Suprapubic skin (tissue), 4 donors: ENCODE measurements at places on chromosomes 11 and 22. TPM values are rescaled to one million over a fixed set of nuclear protein-coding genes. Genes with fewer than 3 reads are reported as not detected.
A peak's percentile ranks its signal among the peaks of the same experiment; 100 is the strongest.

The MYOD1 gene
- total RNA-seq, result not detected

The CLTCL1 gene
- 11.2 TPM for total RNA-seq

The CBL gene
- 17.4 TPM for total RNA-seq

The OTOG gene
- not detected for total RNA-seq

The OR10D3 gene
- total RNA-seq, result not detected

The CRYBA4 gene
- not detected for total RNA-seq

The ACTN3 gene
- not detected for total RNA-seq

The THYN1 gene
- 31.7 TPM for total RNA-seq

The RASSF10 gene
- 7.1 TPM for total RNA-seq

The PTGDR2 gene
- not detected for total RNA-seq

The KRTAP5-7 gene
- 0.42 TPM for total RNA-seq

DNA sequence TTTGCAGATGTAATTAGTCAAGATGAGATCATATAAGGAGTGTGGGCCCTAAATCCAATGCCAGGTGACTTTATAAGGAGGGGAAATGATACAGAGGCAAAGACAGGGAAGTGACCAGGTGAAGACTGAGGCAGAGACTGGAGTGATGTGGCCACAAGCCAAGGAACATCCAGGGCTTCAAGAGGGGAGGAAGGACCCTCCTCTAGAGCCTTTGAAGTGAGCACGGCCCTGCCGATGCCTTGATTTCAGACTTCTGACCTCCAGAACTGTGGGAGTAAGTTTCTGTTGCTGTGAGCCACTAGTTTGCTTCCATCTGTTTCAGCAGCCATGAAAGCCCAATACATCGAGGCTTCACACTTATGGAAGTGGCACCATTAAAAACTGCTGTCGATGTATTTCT lies 78.7 kb downstream of the SHANK2 start:
- no peak for DNase-seq

DNA sequence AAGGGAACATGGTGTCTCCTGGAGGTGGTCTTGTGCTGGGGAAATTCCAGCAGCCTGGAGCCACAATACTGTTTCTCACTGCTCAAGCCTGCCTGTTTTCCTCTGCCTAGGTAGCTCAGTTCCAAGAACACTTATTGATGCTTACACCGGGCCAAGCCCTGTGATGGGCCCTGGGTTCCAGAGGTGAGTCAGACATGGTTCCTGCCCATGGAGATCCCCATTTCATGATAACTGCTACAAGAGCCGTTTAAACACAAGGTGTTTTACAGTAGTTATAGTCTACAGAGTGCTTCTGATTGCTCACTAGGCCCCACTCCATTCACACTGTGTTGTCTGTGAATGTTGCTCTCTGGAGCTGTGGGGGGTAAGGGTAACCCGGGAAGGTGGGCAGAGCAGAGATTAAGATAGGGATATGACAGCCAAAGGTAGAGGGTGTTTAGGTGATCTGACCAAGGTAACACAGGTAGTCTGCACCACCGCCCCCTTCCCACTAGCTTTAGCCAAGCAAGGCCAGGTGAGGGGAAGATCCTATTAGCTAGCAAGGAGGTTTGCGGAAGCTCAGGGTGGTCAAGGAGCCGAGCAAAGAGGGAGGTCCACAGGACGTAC lies 696 bp upstream of the MICAL2 start:
- DNase-seq, result no peak

DNA sequence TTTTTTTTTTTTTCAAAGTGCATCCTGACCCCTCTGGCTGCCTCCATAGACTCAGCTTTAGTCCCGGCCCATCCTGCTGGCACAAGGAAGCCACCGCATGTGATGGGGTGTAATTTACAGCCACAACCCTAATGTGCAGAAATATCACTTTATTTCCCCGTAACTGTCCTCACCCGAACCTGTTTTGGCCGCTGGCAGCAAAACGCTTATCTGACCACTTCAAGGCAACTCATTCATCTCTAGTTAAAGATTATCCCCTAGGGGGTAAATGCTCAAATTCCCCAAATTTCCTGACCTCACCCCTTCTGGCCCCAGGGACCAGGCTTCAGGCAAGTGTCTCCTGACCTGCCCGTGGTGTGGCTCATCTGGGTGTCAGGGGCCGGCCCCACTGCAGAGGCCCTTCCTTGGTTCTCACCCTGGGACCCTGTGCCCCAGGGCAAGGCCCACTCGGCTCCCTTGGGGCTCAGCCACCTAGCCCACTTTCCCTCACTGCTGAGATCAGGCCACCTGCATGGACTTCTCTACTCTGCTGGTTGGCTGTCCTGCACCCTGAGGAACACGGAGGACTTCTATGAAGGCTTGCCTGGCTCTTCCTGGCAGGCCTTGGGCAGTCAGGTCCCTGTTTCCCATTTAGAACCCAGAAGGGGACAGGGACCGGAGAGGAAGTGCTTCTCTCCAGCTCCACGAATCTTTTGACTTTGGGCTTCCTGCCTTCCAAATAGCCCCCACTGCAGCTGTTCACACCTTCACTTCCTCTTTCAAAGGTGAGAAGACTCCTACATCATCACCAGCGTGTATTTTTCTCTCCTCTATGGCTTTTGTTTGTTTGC lies 53.3 kb downstream of the WNT11 start:
- DNase-seq, result peak; percentile 55

GRCh38 chr11:74936976-74937375 lies 11.9 kb downstream of the XRRA1 start:
- DNase-seq, result no peak

- DNase-seq, result no peak
These were observed 196.4 kb downstream of the IGLL1 start for GRCh38 chr22:23383491-23384361.

- no peak for DNase-seq
These were observed 30.1 kb downstream of the SBF2 start for GRCh38 chr11:10263929-10264328.

- DNase-seq, result no peak
These were observed 430.8 kb upstream of the CNTN5 start for GRCh38 chr11:98589967-98590366.

DNA sequence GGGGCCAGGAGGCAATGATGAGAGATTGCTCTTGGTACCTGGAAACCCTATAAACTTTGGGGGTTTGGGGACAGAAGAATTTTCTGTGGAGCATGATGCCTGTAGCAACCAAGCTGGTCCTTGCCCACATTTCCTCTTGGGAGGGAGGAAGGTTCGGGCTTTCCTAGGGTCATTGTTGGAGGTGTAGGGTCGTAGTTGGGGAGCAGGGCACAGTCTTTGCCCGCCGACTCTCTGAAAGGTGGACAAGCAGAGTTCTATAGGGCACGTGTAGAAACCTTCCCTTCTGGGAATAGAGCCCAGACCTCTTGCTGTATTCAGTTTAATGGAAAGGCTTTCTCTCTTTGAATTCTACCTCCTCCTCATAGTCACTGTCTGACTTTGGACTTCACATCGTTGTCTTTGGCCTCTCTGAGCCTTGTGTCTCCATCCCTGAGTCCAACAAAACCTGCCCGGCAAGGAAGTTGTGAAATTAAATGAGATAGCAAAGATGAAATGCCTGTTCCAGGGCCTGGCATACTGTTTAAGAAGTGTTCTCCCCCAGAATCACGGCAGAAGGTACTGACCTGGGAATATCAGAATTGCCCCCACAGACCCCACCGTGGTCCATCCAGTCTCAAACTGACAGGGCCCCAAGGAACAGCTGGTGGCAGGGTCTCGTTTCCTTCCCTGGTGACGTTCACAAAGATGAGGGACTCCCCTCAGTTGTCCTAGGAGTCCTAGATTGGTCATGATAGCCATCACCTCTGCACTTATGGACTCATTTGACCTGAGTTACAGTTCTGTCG lies 1.6 kb downstream of the PRDM11 start:
- no peak for DNase-seq

DNA sequence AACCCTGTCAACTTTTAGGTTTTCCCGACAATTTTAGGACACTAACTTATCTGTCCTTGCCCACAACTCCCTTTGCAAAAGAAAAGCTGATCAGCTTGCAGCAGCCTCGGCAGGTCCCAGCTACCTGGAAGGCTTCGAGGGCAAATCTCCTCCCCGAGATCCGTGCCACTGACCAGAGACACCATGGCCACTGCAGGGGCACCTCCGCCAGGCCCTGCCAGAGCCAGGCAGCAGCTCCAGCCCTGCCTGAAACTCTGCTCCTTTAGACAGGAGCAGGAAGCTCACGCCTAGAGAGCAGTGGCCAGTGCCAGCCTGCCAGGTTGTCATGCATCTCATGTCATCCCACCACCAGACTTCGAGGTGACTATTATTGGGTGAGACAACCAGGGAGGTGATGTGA lies 21.1 kb downstream of the KCNJ4 start:
- no peak for DNase-seq

GRCh38 chr11:18548001-18548400 lies 21.3 kb upstream of the TSG101 start:
- DNase-seq, result no peak

DNA sequence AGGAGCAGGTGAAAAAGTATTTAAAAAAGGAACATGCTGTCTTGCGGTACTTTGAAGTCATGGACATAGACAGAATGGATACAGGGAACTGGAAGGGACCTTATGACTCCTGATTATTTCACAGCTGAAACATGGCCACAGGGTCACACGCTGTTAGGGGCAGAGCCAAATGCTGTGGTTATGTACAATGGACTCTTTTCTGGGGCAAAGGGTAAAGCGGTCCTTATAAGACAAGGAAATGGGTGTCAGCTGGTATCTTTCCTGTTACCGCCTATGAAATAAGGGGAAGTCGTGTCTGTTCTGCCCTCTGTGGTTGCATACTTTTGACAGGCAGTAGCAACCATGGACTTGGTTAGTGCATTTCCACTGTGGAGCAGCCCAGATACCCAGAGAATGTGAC lies 12.8 kb upstream of the ST14 start:
- DNase-seq, result no peak

- DNase-seq, result no peak
These were observed 2.3 kb downstream of the KRTAP5-11 start for GRCh38 chr11:71580057-71581003.

- DNase-seq, result no peak
These were observed at the start of gene GUCY1A2 for GRCh38 chr11:107018219-107018901. GUCY1A2 (minus strand) TSS chr11:107018476; CDS start chr11:107018055, 421 bp downstream.

DNA sequence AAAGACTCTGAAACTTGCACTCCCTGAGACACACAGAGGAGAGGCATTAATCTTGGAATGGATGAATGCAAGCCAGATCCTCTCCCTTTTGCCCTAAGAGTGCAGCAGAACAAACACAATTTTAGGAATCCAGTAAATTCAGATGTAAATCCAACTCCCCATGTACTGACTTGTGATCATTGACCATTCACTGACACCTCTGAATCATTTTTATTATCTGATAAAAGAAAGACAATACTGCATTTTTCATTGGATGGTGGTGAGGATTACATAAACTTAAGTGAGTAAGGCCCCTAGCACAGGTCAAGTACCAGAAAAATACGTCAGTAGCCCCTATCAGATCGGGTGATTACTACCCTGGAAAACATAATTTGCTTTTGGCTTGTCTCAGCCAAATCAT lies 782.9 kb upstream of the API5 start:
- DNase-seq, result no peak

- DNase-seq, result no peak
These were observed 12.4 kb upstream of the KLHL35 start for GRCh38 chr11:75445315-75445953.

DNA sequence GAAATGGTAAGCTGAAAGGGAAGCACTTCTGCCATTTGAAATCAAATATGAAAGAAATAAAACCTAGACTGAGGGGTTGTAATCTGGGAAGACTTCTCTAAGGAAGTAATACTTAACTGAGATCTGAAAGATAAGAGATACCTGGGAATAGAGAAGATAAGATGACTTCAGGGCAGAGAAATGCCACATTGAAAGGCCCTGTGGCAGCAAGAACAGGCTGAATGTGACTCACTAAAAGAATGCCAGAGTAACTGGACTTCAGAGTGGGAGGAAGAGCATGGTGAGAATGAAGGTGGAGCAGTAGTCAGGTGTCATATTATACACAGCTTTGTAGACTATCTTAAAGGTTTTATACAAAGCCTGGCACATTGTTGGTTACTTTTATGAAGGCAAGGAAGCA lies 17.6 kb downstream of the CALCA start:
- DNase-seq, result no peak

- DNase-seq, result peak; percentile 68
These were observed 131.0 kb downstream of the MORC2 start for GRCh38 chr22:30837531-30837930.

GRCh38 chr11:64292460-64293254 lies 1.6 kb downstream of the KCNK4 start:
- no peak for DNase-seq

GRCh38 chr11:73233211-73233610 lies 15.1 kb downstream of the P2RY2 start:
- DNase-seq, result peak; percentile 40

GRCh38 chr11:116874251-116874650 lies 36.8 kb upstream of the APOA1 start:
- DNase-seq, result no peak

- DNase-seq, result peak; percentile 89
These were observed 5.3 kb upstream of the GALR3 start for GRCh38 chr22:37817705-37818408.

- no peak for DNase-seq
These were observed 254.6 kb upstream of the CCDC90B start for GRCh38 chr11:83540728-83541127.

GRCh38 chr22:26031641-26032040 lies 137.6 kb upstream of the SEZ6L start:
- DNase-seq, result no peak

DNA sequence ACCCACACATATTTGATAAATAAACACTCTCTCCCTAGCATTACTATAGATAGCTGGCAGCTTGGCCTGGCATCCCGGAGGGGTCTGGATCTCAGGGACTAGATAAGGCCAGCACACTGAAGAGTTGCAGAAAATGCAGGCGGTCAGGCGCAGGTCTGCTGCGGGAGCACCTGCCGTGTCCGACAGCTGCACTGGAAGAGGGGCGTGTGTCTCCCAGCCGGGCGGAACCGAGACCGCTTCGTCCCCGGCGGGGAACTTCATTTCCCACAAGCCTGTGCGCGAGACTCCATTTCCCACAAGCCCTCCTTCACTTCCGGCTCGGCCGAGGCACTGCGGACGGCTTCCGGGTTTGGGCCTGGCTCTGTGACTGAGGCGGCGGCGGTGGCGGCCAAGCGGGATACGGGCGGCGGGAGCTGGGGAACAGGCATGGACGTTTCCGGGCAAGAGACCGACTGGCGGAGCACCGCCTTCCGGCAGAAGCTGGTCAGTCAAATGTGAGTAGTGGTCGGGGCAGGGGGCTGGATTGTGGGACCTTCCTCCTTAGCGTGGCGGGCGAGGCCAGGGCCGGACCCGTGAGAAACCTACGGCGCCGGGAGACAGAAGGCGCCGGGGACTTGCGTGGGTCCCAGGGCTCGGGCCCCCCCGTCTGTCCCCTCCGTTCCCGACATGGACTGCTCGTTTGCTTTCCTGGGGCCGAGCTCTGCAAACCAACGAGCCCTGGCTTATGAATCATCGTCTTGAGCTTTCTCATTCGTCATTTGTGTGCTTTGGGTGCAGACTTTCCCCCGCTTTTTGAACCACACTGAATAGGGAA lies at the start of gene MED15:
Gene MED15, plus strand, starts transcription at position 358 of the 814 bp plus-strand sequence. Its CDS starts 69 bp downstream, at position 427.
- peak; percentile 95 for DNase-seq
